ENCODE measurements at places on chromosomes 6 and 20.
A peak's percentile ranks its signal among the peaks of the same experiment; 100 is the strongest.

GRCh38 chr6:3194535-3195419 lies 32.7 kb downstream of the TUBB2B start:
- no peak for DNase-seq

DNA sequence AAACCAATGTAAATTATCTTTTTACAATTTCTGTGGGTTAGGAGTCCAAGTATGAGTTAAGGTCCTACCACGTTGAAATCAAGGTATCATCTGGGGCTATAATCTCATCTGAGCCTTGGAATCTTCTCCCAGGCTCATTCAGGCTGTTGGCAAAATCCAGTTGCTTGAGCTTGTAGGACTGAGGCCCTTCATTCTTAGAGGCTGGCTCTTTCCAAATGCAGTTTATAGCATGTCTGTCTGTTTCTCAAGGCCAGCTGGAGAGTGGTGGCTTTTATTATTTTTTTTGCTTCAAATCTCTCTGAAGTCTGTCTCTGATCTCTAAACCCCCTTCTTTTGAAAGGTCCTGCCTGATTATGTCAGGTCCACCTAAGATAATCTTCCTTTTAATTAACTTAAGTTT lies 177.2 kb upstream of the ASCC3 start:
- DNase-seq: no peak

- DNase-seq: no peak
These were observed 233.3 kb downstream of the SYNDIG1 start for GRCh38 chr20:24702501-24703283.

DNA sequence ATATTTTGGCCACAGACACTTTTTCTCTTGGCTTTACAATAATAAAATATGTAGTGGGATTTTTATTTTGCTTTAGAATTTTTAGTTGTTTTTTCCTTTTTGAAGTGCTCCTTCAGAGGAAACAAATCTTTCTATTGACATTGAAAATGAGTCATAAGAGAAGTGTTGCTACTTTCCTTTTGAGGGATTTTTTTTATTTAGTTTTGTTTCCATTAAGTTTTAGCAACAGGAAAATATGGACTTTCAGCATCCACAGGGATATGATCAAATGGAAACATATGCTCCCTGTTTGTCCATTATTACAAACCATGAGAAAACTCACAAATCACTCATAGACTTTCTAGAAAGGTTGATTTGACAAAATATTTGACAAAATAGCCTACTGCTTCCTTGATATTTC lies 65.3 kb upstream of the BMP2 start:
- DNase-seq: peak; percentile 39

- no peak for DNase-seq
These were observed 58.6 kb downstream of the JARID2 start for GRCh38 chr6:15304337-15305042.

GRCh38 chr6:158939255-158940159 lies 60.5 kb downstream of the RSPH3 start:
- peak; percentile 33 for DNase-seq

- DNase-seq: no peak
These were observed 17.7 kb downstream of the WFDC2 start for GRCh38 chr20:45487231-45487635.

- DNase-seq: no peak
These were observed 704.4 kb downstream of the UTRN start for GRCh38 chr6:144989319-144990107.

- no peak for DNase-seq
These were observed 15.1 kb upstream of the PPP1R16B start for GRCh38 chr20:38790200-38791053.

DNA sequence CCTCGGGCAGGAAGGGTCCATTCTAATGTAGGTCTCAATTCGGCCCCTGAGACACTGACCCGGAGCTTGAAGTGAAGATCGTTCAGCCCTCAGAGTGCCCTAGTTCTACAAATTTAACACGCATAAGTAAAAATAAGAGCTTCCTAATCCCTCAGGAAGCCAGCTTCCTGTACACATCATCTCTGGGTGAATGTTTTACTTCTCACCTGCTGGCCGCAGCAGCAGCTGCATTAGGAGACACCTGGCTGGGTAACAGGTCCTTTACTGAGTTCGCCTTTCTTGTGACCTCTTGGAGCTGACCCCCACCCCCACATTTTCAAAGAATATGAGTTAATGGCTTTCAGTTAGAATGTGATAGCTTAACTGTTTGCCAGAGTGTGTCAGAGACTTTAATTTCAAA lies 165.0 kb downstream of the SMOC2 start:
- DNase-seq: no peak

GRCh38 chr6:56101141-56101553 lies 146.2 kb downstream of the COL21A1 start:
- peak; percentile 95 for DNase-seq

- no peak for DNase-seq
These were observed 89.9 kb downstream of the RFPL4B start for GRCh38 chr6:112437058-112437457.

- DNase-seq: no peak
These were observed 153.1 kb upstream of the INSM1 start for GRCh38 chr20:20214757-20215275.

DNA sequence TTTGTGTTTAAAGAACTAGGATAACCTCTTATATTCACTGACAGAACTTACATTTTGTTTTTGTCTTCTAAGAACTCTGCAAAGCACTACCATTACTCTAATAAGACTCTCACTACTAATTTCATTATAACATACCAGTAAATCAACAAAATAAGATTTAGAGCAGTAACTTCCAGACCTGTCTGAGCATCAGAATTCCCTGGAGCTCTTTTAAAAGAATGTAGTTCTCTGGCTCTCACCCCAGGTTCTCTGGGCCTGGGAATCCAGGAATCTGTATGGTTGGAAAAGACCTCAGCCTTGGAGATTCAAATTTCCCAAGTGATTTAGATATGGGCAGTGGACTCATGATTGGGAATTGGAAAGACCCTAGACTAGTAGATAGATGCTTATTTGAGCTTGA lies 89.4 kb downstream of the JAG1 start:
- no peak for DNase-seq

GRCh38 chr6:45930420-45931040 lies 85.1 kb downstream of the CLIC5 start:
- peak; percentile 59 for DNase-seq

DNA sequence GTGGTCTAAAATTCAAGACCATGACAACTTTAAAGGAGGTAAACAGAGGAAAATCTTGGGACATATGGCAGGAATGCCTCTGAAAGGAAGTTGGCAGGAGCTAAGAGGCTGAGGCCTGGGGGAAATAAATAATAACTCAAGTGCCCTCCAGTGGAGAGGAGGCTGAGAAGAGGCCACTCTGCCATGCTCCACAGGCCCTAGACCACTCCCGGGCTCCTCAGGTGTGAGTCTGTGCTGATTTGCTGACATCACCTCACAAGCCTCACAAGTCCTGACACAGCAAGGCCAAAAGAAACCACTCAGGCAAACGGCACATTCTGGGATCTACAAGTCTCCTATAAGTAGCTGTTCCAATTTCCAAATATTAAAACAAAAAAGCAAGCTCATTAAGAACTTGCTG lies 91.0 kb upstream of the RIPOR2 start:
- no peak for DNase-seq

GRCh38 chr6:155045561-155046404 lies 50.7 kb downstream of the TIAM2 start:
- no peak for DNase-seq

DNA sequence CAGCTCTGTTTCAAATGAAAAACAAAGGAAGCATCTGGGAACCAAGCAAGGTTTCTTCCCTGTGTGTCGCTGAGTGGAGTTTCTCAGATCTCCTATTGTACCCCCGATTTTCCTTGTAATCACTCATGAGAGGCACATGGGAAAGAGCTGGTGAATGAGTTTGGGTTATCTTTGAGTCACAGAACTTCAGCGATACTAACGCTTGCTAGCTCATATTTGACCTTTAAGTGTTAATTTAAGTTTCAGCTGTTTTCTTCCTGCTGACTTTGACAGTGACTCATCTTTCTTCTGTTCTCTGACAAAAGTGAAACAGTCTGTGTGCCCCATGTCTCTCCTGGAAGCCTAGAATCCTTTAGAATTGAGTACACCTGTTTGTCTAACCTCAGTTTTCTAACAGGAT lies 261.1 kb upstream of the RGS17 start:
- DNase-seq: no peak

DNA sequence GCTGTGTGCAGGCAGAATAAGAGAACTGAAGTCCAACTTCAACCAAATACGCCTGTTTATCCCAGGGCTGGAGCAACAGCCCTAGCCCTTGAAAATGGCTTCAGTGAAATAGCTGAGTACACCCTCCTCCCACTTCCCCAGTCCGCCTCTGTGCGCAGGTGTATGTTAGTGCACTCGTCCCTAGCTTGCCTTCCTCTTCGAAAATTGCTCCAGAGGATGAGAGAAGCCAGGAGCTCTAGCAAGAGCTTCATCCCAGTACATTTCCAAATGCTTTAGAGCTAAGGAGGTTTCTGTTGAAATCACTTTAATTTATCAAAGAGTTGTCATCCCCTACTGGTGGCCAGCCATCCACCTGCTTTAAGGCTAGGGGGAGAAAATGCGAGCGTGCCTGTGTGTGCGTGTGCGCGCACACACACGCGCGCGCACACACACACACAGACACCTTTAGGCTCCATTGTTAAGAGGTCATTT lies 5.4 kb upstream of the POU3F2 start:
- no peak for DNase-seq

- DNase-seq: peak; percentile 86
These were observed at the start of gene C6orf62 for GRCh38 chr6:24719125-24719971. Gene C6orf62 (minus strand): TSS chr6:24719154. CDS start chr6:24718668, 486 bp downstream.

- peak; percentile 41 for DNase-seq
These were observed 864.2 kb downstream of the KIF16B start for GRCh38 chr20:15708984-15709598.

DNA sequence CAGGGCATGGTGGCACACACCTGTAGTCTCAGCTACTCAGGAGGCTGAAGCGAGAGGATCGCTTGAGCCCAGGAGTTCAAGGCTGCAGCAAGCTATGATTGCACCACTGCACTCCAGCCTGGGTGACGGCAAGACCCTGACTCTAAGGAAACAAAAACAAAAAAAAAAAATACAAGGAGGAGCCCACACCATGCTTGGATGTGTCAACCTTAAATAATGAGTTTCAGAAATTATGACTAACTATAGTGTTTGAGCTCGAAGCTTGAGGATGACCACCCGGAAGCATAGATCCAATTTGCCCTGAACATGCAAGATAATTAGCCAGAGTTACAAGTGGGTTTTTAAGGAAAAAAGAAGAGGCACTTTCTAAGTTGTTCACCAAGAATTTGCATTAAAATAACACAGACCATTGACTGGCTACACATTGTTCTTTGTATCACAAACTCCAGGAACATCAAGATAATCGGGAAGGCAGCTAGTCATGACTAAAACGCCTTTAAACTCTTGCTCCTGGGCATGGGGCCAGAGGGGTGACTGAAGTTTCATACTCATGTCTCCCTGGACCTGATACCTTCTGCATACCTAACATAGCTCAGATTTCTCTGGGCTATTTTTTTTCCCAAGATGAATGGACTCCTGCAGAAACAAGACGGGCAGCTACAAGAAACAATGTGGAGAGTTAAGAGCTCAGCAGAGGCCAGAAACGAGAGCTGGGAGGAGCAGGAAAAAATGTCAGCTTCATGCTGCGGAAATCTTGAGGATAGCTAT lies 289.6 kb downstream of the PREX1 start:
- DNase-seq: no peak

GRCh38 chr6:79005024-79005423 lies 73.0 kb downstream of the PHIP start:
- DNase-seq: no peak

DNA sequence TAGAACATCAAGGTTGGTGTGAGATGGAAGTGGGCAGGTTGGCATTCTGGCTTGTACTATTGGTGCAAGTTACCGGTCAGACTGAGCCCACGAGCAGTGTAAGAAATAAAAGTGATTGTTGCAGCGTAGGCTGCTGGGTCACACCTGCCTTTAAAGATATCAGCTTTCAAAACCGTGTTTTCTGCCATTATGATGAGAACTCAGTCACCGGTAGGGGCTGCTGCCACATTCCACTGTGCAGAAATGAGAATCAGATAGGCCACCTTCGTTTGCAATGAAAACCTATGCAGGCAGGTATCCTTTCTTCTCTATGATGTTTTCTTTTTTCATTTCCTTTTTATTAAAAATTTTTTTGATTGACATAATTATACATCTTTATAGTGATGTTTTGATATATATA lies 168.5 kb downstream of the MYLK4 start:
- DNase-seq: no peak

- peak; percentile 80 for DNase-seq
These were observed 98.6 kb upstream of the MRPS10 start for GRCh38 chr6:42315991-42316970.

Measured in inflammatory macrophage treated with lipopolysaccharide for 4 hours (primary cell).